ENCODE measurements at places on chromosomes 6 and 20. TPM values are rescaled to one million over a fixed set of nuclear protein-coding genes. Genes with fewer than 3 reads are reported as not detected.

DNA sequence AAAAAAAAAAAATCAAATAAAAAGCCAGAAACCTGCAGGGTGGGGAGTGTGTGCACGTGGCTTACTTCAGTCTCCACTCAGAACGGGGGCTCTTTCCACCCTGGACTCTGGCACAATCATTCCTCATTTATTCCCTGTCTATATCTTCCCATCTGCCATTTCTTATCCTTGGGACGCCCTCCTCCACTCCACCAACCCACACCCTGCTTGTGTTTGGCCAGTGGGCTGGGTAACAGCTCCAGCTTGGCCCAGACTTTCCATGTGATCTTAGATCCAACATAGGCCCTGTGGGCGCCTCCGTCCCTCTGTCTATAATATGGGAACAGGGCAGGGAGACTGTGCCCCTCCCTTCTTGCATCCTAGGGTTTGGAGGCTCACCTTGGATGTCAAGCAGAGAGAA lies 68.1 kb downstream of the CD40 start:
- DNase-seq = no peak

- no peak for DNase-seq
Measured at GRCh38 chr6:158475344-158476302, 84.3 kb upstream of the TMEM181 start.

- DNase-seq = no peak
Measured at GRCh38 chr20:21520702-21521595, 7.1 kb upstream of the NKX2-2 start.

- no peak for DNase-seq
Measured at GRCh38 chr20:50202677-50203076, 12.0 kb downstream of the CEBPB start.

GRCh38 chr20:10423735-10424134 lies 10.3 kb downstream of the MKKS start:
- DNase-seq = no peak

- DNase-seq = no peak
Measured at GRCh38 chr6:47202644-47203205, 107.0 kb downstream of the TNFRSF21 start.

DNA sequence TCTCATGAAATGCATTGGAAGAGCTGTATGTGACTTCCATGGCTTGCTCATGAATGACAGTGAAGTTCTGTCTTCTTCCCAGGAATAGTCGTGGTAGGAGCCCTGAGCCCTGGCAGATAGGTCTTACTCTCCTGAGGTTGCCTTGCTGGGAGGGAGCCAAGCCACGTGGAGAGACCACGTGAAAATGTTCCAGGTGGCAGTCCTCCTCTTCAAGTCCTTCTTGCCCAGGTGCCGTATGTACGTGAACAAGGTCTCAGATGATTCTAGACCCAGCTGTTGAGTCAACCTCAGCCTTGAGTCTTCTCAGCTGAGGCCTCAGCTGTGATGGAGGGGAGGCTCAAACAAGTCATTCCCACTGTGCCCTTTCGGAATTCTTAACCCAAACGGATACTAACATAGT lies 192.4 kb upstream of the PRDM1 start:
- no peak for DNase-seq

DNA sequence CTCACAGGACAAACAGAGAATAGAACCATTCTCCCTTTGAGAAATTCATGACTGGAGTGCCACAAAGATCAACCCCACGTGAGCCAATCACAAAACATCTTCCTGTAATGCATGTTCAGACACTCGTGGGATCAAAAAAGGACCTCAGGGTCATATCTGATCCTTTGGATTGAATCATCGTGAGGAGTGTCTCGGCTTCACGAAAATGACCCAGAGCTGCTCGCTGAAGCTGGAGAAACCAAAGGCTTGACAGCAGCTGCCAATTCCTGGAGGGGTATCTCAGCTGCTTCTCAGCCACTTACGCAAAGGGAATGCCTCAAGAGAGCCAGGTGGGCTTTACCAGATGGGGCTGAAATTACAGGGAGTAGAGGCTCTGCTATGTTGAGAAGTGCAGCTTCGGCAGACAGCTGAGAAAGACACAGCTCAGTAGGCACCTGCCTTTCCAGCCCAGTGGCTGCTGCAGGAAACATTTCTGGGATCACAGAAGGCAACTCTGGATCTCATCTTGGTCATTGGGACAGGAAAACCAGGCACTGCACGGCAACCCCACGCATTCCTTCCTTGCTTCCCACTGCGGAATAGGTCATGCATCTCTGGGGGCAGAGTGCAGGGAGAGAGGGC lies 813.1 kb downstream of the KIF16B start:
- no peak for DNase-seq

DNA sequence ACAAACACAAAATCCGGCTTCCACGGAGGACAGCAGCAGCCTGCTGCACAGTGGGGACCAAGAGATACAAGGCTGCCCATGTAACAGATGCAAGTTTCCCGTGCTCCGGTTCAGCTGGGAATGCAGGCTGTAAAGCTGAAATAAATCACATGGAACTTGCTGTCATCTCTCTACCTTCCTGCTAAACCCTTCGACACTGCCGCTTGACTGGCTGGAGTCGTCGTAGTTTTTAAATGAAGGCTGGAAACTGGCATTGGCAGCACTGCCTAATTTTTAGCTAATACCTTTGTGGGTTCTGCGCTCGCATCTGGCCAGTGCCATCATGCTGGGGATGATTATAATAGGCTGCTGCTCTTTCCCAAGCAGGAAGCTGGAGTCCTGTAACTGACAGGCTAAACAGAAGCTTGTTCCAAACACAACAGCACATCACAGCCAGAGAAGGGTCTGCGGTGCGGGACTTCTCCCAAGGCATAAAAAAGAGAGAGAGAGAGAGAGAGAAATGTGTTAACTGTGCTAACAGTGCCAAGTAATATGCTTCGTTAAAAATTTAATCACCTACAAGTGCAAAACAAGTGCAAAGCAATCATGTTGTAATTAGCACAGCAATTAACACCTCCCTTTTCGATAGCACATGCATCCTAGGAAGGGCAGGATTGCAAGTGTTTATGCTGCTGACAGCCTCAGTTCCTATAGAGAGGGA lies 146.1 kb downstream of the TFAP2A start:
- no peak for DNase-seq

ZC2HC1B gene
- total RNA-seq = not detected

GPSM3 gene
- total RNA-seq = 1.6 TPM

HLA-DRB1 gene
- total RNA-seq = 20.2 TPM

SLC35F1 gene
- 0.09 TPM for total RNA-seq

PLN gene
- total RNA-seq = 1.1 TPM
